ENCODE measurements at places on chromosomes 3 and 15.

- no peak for DNase-seq
These were observed 97.1 kb downstream of the TMEM108 start for GRCh38 chr3:133135306-133135705.

DNA sequence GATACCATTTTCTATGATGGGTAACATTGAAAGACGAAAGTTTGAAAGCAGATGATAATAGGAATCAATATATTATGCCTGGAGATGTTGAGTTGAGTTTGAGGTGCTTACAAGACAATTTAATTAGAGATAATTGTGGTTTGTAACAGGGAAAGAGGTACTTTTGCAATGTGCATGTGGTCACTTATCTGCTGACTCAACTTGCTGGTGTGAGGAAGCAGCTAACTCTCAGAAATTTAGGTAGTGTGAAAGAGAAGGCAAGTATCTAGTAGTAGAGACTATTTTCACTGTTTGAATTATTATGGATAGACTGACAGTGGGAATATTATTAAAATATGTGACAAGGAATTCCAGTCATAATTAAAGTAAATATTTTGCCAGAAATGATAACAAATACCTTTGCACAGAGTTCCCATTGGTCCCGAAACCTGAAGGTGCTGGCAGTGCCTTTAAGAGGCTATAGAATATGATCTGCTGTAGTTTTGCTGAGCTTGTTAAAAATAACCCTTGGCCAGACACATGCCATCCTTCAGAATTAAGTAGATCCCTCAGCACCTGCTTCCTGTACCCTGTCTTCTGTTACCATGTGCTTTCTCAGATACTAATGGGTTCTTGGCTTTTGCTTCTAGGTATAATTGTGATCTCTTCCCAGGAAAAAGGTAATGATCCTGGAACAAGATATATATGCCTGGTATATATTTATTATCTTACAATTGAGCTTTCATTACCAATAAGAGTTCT lies 315.9 kb downstream of the BCHE start:
- no peak for DNase-seq

DNA sequence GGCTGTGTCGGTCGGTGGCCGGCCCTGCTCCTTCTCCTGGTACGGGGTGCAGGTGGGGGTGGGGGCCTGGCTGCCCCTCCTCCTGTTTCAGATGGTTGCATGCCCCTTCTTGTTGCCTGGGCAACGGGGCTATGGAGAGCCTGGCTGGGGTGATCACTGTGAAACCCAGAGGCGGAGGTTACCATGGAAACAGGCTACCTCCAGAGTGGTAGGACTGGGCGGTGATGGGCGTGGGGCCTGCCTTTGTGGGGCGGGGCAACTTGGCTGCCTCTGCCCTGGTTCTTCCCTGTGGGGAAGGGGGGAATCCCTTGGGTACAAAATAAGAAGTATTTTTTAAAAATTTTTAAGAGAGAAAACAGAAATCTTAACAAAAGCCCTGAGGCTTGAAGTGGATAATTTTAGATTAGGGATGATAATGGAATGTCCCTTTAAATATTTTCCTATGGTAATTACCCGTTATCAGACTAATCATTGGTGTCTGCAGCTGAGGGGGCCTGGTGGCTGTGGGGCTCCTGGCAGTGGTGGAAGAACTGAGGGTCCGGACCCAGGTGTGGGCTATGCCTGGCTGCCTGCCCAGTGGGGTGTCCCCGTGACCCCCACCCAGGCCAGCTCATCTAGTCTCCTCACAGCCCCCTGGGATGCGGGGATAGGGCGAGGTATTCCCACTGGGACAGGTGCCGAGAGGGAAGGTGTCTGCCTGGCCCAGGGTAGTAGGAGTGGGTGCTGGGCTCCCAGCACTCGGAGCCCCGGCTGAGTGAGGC lies 32.5 kb downstream of the PLXNA1 start:
- DNase-seq: no peak

DNA sequence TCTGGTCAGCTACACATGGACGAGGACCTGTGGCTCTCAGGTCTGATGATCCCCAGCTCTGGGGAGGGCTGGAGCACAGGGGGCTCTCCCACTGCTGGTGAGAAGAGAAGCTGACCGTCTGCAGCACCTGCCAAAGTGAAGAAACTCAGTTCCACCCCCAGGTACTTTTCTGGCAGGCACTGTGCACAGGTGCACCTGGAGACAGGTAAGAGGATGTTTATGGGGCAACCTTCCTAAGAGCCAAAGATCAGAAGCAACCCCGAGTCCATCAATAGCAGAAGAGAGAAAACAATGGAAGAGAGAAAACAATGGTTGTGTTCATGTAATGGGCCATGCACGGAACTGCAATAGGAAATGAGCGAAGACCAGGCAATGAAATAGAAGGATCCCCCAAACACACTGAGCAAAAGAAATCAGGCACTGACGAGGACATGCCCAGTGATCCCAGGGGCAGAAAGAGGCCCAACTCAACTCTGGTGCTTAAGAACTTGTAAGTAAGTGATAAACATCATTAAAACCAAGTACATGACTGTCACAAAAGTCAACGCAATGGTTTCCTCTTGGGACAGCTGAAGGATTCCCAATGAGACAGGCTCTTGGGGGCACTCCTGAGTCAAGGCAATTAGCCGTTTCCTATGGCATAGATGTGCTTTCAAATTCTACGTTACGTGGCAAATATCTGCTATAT lies 95.0 kb upstream of the ALDH1A3 start:
- DNase-seq: no peak

- no peak for DNase-seq
These were observed 13.6 kb upstream of the BAHD1 start for GRCh38 chr15:40427188-40427587.

DNA sequence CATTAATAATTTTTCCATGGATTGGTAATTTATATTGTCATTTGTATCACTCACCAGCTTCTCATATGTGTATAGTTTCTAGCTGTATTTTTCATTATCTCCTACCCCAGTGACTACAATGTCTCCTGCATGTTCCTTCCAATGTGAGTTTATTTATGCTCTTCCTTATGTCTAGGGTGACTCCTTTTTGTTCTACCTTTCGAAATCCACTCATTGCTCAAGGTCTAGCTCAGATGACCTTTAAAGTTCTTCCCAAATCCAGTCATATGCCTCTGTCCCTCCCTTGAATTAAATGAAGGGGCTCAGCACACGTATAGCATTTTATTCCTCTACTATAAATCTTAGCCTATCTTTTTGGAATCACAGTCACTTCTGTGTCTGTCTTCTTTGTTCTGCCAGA lies 53.0 kb downstream of the TMEM45A start:
- DNase-seq: no peak

DNA sequence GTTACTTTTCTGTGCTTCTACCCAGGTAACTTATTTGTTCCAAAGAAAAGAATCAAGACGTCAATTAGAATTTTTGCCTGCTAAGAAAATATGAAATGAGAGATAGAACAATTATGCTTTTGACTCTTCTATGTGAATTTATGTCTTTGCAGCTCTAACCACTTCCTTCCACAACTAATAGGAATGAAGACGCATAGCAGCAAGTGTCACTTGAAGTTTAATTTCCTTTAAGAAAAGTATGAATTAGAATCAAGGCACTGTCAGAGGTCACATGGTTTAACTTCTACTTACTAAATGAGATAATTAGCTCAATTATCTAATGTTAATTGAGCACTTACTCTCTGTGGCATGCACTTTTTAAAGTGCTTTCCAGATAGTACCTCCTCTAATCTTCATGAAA lies 3.3 kb downstream of the WDR49 start:
- no peak for DNase-seq

DNA sequence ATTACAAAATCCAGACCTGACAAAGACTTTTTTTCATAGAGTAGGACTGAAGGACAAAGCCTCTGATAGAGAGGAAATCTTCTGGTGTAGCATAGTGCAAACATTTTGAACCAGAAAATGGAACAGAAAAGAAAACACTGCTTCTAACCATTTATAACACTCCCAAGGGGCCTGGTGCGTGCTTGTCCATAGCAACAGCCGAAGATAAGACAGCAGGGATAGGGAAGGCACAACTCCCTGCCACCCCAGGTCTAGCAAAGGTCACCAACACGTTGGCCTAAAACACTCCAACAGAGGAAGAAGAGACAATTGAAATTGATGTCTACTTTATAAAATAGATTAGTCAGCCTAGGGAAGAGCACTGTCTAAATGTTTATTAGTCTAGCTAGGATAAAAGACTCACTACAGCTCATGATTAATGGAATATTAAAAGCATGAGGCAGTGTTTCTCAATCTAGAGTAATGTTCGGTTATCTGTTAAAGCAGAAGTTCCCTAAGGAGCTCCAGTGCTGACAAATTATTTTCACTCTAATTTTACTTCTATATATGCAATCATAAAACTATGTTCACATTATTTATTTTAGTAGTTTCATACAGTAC lies 145.2 kb downstream of the P3H2 start:
- no peak for DNase-seq

- DNase-seq: no peak
These were observed 148.7 kb downstream of the XXYLT1 start for GRCh38 chr3:195122261-195122660.

Measured in non-pigmented ciliary epithelial cell (primary cell).